Activated B cell treated with CpG ODN at 0.5 μM for 24 hours (primary cell): ENCODE measurements at places on chromosomes 2 and 18.

- DNase-seq: no peak
These were observed 346.2 kb downstream of the ZNF521 start for GRCh38 chr18:25005541-25006403.

GRCh38 chr2:60447943-60448342 is 105.5 kb downstream of the BCL11A start:
- DNase-seq: no peak

GRCh38 chr18:79211844-79212243 is 142.7 kb downstream of the ATP9B start:
- no peak for DNase-seq

DNA sequence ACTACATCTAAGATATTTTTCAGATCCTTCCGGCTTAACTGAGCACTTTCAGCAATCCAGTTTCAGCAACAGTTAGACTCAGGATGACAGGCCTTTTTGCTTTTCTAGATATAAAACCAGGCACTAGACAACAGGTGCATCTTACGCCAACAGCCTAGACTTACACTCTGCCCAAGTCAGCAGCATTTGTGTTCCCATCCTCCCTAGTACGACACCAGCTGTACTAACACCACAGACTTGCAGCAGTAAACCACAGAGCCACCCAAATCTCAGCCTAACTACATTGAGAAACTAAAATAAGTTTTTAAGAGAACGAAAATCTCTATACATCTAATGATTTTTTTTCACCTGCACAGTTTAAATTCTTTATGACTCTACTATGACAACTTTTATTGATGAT is 89.9 kb upstream of the DNMT3A start:
- no peak for DNase-seq

DNA sequence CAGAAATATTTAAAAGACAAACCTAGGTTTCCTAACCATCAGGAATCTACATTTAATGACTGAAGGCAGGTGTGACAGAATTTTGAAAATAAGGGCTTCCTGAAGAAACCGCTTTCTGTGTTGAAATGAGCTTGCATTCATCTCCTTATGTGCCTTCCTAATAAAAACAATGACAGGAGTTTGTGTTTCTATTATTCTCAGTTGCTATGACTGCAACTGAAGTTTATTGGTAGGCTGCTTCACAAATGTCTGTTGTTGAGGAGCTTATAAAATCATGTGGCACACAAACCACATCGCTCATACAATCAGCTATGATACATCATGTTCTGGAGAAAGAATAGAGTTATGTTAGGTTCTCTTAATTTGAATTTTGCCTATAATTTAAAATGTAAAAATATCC is 362.7 kb upstream of the SLC8A1 start:
- DNase-seq: no peak

DNA sequence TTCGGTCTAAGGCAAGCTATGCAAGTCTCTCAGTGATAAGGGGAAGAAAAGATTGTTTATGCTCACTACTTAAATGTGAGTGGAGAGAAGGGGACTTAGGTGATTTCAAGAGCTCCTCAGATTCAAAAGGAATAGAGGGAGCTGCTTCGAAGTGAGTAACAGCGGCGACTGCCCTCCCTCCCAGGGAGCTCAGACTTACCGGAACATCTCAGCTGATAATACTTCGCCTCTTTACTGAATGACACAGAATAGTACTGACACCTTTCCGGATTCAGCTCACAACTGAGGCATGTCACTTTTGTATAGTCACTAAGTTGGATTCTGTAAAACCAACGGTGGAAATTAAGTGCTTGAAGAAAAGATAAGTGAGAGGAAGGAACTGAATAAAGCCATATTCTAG is 55.5 kb downstream of the DPP4 start:
- DNase-seq: no peak

DNA sequence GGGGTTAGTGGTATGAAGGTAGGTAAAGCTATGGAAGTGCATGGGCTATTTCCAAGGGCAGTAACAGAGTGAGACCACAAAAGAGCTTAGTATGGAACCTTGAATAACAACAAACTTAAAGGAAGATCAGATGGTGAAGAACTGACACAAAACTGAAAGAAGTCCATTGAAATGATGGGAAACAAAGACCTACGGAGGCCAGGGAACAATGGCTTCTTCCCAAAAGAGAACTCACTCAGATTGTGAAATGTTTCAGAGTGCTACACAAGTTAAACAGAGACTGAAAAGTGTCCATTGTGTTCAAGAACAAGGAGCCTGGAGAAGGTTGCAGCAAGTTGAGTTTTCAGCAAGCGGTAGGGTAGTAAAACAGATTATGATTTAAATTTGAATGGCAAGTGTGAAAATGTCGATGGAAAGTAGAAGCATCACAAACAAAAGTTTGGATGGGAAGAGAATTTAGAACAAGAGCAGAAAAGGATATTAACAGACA is 700.0 kb upstream of the NXPH2 start:
- no peak for DNase-seq

GRCh38 chr18:24138409-24138788 is 463 bp upstream of the CABYR start:
- no peak for DNase-seq

- no peak for DNase-seq
These were observed 315.0 kb upstream of the SMIM21 start for GRCh38 chr18:75742516-75742915.

- no peak for DNase-seq
These were observed 130.0 kb downstream of the EPHA4 start for GRCh38 chr2:221442128-221442527.

DNA sequence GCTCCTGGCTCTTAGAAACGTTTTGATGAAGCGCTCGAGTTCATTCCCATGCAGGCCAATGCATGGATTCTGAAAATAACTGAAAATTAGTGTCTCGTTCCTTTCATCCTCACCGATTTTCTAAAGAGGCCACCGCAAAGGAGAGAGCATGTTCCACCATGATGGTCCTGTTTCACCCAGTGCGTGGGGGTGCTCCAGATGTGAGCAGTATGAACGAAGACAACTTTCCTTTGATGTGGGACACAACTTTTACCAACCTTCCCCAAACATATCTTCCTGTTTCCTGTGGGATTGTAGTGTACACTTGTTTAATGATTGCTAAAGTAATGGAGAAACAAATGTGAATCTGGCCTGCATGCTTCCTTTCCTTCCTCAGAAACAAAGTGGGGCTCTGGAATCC is 114.5 kb downstream of the PRPF40A start:
- DNase-seq: no peak

DNA sequence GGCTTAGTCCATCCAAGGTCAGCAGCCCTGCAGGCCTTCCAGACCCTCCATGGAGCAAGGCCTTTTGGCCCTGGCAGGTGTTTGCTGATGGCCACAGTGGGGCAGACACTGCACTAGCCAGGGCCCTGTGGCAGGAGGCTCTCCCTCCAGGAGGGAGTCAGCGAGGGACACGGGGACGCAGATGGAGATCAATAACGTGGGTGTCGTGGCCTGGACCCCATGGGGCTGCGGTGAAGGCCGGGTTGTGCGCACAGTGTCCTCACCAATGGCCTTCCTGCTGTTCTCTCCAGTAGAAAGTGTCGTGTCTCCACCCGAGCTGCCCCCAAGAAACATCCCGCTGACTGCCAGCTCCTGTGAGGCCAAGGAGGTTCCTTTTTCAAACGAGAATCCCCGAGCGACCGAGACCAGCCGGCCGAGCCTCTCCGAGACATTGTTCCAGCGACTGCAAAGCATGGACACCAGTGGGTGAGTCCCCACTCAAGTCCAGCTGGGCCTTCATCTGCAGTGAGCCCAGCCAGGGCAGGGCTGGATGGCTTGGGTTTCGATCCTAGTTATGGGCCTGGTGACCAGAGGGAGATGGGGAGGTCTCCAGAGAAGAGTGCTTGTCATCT is 65.4 kb downstream of the INPP5D start:
- no peak for DNase-seq

- DNase-seq: no peak
These were observed 29.9 kb downstream of the HS6ST1 start for GRCh38 chr2:128288781-128289180.

DNA sequence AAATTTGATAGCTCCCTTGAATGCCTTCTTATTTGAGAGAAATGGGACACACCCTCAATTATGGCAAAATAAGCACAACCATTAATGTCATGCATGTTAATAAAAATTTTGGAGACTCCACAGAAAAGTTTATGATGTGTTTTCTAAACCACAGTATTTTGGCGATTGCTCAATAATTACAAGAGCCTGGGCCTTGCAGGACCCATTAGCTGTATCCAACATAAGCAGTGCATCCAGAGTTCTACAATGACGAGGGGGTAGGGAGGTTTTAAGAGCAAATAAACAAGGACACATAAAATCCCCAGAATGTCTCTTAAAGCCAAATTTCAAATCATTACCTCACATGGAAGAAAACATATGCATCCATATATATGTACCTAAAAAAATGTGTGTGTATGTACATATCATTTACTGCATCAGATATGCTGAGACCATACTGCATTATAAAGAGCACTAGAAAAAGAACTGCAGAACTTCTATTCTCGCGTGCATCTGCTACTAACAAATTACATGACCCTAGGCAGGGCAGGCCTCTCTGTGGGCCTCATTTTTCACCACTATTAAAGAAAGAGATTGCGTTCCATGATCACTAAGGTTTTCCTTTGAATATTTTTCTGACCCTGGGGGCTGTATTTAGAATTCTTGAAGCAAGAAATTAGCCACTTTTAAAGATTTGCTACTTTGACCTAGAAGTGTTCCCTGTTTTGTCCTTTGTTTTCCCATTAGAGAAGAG is 38.0 kb downstream of the CMPK2 start:
- no peak for DNase-seq

DNA sequence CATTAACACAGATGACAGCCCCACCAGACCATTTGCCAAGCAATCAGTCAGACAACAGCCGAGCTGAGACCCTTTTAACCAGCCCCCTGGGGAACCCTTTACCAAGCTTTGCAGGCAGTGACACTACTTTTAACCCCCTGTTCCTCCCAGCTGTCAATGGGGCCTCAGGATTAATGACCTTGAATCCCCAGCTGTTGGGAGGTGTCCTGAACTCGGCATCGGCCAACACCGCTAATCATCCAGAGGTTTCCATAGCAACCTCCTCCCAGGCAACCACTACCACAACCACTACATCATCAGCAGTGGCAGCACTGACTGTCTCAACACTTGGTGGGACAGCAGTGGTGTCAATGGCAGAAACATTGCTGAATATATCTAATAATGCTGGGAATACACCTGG is 160.9 kb upstream of the EPC2 start:
- DNase-seq: no peak

- DNase-seq: no peak
These were observed 39.4 kb upstream of the CYBRD1 start for GRCh38 chr2:171482877-171483276.

- no peak for DNase-seq
These were observed 65.4 kb downstream of the TRPM8 start for GRCh38 chr2:233982421-233983121.

DNA sequence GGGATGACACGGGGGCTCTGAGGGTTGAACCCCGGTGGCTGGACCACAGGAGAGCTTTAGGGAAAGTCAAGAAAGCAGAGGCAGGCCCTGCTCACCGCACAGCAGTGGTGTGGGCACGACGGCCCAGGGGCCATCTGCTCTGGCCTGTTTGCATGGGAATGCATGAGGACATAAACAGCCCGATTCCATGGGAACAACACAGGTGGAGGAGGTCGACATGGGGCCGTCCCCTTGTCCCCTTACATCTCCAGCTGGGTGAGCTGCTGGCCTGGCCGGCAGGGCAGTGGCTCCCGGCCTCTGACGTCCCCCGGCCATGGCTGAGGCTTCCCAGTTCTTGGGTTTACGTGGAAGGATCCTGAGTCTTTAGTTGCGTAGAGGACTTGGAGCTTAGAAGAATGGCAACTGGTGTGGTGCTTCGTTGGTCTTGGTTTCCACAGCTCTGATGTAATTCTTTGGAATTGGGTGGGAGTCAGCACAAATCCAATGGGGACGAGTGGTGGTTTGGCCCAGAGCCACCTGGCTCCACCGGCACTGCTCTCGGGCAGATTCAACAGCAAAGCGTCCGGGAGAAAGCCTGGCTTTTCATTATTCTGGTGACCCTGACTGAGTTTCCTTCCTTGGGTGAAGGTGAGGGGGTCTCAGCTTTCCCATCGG is 98.3 kb upstream of the HDAC4 start:
- DNase-seq: no peak

DNA sequence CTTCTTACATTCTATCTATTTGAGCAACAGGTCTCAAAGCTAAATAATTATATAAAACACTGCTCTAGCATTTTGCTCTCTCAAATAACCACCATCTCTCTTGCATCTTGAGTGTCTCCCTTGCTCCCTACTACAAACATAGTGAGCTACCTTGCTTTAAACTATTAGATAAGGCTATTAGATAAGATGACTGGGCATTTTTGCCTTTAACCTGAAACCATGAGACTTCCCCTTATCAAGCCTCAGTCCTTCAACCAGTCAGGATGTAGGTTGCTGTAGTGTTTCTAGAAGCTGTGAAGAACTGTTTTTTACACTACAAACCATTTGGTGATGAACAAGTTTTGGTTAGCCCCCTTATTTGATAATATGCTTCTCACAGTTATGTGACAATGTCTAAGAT is 115.4 kb upstream of the MAP2 start:
- no peak for DNase-seq

DNA sequence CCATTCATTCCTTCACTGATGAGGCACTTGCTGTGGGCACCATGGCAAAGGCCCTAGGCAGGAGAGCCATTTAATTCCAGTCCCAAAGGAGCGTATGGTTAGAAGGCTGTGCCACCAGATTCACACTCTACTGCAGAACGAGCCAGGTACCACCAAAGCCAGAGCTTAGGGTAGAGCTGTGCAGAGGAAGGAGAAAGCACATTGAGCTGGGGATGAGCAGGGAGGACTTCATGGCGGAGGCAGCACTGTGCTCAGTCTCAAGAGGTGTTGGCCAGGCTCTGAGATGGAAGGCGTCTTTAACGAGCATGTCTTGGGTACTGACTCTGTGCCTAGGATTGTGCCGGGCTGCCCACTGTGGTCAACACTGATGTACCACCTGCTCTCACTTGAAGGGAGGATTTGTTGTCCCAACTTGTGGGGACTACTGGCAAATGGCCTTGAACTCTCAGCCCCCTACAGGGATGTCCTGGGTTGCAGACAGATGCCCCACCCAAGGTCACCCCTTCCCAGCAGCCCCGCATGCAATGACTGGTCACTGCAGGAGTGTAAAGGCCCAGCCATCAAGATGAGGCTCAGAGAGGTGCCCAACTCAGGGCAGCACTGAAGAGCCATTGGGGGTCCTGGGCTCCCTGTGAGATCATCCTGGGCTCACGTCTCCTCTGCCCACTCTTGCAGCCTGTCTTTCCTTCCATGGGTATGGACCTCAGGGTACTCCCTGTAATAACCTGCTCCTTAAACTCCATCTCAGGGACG is 251.4 kb downstream of the GLI2 start:
- no peak for DNase-seq

DNA sequence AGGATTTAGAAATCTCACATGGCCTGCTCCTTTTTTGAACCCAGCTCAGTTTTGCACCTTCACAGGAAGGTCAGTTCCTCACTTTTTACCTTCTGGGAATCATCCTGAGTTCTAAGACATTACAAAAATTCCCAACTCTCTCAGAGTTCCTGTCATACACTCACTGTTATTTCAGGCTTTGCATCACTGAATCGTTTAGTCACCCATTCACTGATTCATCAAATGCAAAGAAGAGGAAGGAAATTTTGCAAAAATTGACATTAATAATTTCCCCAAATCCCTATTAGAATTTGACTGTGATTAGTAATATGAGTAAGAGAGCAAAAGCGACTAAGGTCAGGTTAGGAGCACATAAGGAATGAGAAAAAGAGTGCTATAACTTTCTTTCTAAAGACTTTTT is 197.5 kb downstream of the PDE1A start:
- no peak for DNase-seq

- no peak for DNase-seq
These were observed 305.9 kb upstream of the SALL3 start for GRCh38 chr18:78673516-78674321.
